ENCODE measurements at places on chromosomes 2 and 18.

DNA sequence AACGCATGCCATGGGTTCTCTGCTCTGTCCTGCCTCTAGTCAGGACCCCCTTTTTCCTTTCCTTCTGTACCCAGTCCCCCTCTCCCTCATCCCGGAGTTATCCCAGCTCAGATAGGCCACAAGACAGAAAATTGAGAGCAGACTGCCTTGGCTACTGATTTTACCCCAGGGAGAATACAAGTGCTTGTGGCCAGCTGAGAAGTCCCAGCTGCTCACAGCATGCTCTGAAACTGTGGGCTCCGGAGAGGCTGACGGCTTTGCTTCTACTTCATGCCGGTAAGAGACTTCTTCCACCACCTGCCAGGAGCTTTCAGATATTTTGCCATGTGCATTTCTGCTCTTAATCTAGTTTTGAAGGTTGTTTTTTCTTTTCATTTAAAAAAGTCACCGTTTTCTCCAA is 20.0 kb upstream of the SIX2 start:
- DNase-seq = no peak

DNA sequence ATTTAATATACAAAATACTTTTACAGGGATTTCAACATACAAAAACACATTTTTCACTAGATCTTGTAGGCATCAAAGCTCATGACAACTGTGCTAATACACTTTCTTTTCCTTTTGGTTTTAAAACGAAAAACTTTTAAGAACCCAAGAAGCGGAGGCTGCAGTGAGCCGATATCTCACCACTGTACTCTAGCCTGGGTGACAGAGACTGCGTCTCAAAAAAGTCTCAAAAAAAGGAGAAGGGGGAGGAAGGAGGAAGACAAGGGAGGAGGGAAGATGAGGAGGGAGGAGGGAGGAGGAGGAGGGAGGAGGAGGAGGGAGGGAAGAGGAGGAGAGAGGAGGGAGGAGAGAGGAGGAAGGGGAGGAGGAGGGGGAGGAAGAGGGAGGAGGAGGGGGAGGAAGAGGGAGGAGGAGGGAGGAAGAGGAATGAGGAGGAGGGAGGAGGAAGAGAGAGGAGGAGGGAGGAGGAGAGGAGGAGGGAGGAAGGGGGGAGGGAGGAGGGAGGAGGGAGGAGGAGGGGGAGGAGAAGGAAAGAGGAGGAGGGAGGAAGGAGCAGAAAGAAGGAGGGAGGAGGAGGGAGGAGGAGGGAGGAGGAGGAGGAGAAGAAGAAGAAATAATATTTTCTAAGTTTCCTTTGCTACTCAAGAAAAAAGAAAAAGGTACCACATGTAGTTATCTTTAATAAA is 13.8 kb downstream of the ROCK2 start:
- DNase-seq = no peak

- no peak for DNase-seq
Measured at GRCh38 chr2:33136566-33136965, 189.8 kb downstream of the LTBP1 start.

GRCh38 chr2:11705063-11705462 is 35.1 kb upstream of the NTSR2 start:
- no peak for DNase-seq

- DNase-seq = peak; percentile 59
Measured at GRCh38 chr18:78528411-78529258, 451.0 kb upstream of the SALL3 start.
